Cerebellum (tissue), 4 donors: ENCODE measurements at places on chromosomes 11 and 22. TPM values are rescaled to one million over a fixed set of nuclear protein-coding genes. Genes with fewer than 3 reads are reported as not detected.

HOATZ gene
- total RNA-seq: not detected

MRPL48 gene
- 18.0 TPM for total RNA-seq

- no peak for DNase-seq
Measured at GRCh38 chr11:942823-943222, 17.2 kb downstream of the AP2A2 start.

DNA sequence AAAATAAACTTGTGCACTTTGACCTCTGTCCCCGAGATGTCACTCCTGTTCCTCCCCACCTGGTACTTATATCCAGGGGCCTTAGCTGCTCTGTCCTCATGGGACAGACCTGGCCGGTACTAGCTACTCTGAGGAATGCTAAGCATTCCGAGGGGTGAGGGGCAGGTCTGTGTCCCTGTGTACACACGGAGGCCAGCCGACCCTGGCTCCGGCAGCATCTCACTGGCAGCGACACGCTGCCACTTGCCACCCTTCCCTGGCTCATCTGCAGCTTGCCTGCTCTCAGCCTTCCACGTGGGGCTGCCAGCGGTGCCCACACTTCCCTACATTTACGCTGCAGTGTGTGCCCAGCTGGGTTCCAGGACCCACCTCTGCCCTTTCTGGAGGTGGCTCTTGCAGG, 21.6 kb upstream of the TEF start:
- no peak for DNase-seq

DNA sequence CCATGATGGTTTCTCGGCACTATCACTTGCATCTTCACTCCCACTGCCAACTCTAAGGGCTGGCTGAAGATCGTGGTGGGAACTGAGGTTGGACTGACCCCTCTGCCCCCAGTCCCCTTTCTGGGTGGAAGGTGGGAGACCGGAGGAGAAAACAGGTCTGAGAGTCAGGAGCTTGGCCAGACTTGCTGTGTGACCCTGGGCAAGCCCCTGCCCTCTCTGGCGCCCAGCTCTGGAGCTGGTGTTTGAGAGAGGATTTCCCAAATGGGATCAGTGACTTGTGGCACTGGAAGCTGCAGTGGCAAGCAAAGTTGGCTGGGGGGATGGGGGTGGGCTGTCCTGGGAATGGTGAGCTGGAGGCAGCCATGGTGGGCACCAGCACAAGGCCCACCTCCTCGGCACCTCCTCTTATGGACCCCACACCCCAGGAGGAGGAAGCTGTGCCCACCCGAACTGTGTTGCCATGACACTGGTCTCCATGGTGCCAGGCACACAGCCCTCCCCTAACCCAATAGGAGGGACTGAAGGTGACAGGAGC, 6.5 kb upstream of the PDE2A start:
- no peak for DNase-seq

DNA sequence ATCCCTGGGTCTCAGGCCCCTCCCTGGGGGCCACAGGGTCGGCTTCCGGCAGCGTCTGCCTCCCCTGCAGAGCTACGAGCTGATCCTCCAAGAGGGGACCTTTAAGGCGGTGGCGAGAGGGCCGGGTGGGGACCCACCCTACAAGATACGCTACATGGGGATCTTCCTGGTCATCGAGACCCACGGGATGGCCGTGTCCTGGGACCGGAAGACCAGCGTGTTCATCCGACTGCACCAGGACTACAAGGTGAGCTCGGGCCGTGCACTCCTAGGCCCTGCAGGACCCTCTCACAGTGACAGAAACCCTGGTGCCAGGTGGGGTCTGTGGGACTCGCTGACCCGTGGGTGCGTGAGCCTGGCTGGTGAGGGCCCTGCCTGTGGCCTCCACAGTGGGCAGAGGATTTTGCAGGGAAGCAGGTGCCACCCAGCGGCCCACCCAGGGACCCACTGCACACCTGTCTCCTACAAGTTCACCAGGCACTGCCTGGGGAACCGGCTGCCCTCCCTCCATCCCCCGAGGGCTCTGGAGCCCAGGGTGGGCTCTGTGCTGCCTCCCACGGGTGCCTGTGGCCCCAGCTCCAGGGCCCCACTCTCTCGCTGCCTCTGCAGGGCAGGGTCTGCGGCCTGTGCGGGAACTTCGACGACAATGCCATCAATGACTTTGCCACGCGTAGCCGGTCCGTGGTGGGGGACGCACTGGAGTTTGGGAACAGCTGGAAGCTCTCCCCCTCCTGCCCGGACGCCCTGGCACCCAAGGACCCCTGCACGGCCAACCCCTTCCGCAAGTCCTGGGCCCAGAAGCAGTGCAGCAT, 13.7 kb downstream of the MUC5B start:
- DNase-seq: no peak

- no peak for DNase-seq
Measured at GRCh38 chr11:112812729-112813128, 148.5 kb upstream of the NCAM1 start.

- no peak for DNase-seq
Measured at GRCh38 chr22:48920776-48921241, 906.9 kb downstream of the BRD1 start.

DNA sequence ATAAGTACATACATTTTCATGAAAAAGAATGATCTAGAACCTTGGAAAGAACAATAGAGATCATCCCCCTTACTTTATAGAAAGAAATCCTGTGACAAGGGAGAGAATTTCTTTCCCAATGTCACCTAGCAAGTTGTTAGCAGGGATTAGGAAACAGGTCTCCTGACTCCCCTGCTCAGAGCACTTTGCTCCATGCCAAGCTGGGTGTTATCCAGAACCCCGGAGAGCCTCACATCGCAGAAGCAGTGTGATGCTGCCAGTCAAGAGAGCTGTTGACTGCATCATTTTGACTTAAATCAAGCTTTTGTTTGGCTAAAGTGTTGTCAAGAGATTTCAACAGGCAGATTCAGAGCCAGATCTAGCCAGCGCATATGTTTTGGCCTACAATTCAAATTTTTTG, 3.6 kb upstream of the RRAS2 start:
- DNase-seq: peak; percentile 67

RBMXL2 gene
- 0.64 TPM for total RNA-seq
